Sigmoid colon (tissue), 7 donors: ENCODE measurements at places on chromosomes 3 and 15. TPM values are rescaled to one million over a fixed set of nuclear protein-coding genes. Genes with fewer than 3 reads are reported as not detected.

Gene SPTBN5
- polyA plus RNA-seq: 0.92 TPM

GRCh38 chr3:17456046-17456445 is 286.4 kb downstream of the TBC1D5 start:
- H3K4me3 ChIP-seq: no peak overlapping the region
- no peaks in the 10 kb centered on the region for H3K27me3 ChIP-seq
- H3K27ac ChIP-seq: no peak overlapping the region
- no peak for DNase-seq

Gene ZBTB20
- under 0.01 TPM for polyA plus RNA-seq

- H3K27ac ChIP-seq: peak overlapping the region; percentile 87
- no peaks in the 10 kb centered on the region for H3K27me3 ChIP-seq
- DNase-seq: peak; percentile 77
- H3K36me3 ChIP-seq: no peaks in the 10 kb centered on the region
- H3K4me3 ChIP-seq: no peak overlapping the region
Observed at GRCh38 chr15:40097968-40098476, 10.7 kb downstream of the BMF start.

DNA sequence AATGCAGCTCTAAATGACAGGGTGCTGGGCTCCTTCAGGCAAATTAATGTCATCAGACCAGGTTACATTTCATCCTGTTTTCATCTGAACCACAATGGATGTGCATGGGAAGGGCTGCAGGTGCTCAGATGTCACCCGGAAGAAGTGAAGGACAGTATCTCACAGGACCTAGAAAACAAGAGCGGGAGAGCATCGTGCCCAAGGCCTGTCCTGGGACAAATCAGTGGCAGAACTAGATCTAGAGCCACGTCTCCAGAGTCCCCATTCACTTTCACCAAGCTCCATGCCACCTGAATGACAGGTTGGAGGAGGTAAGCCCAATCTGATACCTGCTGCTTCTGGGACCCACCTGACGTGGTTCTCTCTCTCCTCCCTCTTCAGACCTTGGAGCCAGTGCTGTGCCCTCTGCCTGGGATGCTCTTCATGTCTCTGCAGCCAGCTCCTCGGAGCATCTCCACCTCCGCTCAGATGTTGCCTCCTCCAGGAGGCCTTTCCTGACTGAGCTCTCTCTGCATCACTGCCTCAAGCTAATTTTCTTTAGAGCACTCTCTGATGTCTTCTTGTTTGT is 77.3 kb downstream of the CPN2 start:
- no peaks in the 10 kb centered on the region for H3K27me3 ChIP-seq
- H3K4me1 ChIP-seq: peaks cover 86% of the 10 kb centered on the region
- peak; percentile 34 for DNase-seq
- H3K4me3 ChIP-seq: no peak overlapping the region
- peak overlapping the region; percentile 92 for H3K27ac ChIP-seq
- H3K36me3 ChIP-seq: no peaks in the 10 kb centered on the region

DNA sequence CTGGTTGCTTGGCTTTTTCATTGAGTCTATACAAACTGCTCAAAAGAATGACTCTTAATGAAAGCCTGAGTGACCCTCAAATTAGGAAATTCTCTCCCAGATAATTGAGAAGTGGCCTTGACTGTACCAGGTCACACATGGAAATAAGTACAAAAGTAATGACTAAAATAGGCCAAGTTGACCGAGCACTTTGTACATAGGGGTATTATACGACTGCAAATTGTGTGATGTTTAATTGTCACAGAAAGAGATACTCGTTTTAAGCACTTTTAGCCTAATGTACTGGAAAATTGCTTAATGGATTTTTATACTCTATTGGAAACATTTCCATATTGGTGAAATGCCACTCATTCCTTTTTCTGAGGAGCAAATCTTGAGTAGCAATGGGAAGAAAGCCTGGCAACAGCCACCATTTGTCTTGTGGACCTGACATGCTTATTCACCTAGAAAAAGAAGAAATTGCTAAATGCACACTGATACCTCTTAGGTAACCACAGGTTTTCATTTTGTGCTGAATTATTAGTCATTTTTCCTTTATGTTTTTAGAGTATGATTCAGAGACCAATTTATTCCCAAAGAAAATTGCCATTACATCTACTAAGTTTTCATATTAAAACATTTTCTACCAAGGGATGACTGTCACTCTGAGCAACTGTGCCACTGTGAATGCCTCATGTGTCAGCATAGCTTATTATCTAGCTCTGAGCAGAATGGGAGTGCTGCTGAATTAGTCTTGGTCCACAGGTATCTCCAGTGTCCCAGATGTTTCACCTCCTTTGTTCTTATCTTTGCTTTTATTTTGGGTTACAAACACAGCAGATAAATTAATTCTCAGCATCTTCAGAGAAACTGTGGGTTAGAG is 8.9 kb upstream of the PXK start:
- no peak overlapping the region for H3K27ac ChIP-seq
- H3K4me3 ChIP-seq: no peak overlapping the region
- no peaks in the 10 kb centered on the region for H3K27me3 ChIP-seq
- no peak for DNase-seq
- H3K4me1 ChIP-seq: peaks cover 14% of the 10 kb centered on the region
